ENCODE measurements at places on chromosomes 6 and 20.

DNA sequence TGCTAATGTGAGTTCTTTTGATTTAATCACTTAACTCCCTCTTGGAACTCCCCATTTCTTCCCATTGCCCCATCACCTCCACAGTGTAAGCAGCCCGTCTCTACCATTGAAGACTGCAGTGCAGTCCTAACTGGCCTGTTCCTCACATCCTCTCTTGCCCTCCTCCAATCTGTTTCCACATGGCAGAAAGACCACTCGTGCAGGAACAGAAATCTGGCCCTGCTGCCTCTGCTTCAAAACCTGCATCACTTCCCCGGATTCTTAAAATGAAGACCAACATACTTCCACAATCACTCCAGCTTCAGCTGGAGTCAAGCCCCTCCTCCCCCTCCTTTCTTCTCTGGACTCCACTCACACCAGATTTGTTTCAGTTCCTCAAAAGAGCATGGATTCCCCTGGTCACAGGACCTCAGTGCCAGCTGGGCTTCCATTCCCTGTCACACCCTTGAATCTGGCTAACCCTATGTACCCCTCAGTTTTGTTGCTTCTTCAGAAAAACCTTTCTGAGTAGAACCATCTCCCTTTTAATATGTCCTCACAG lies 802.3 kb downstream of the MAFB start:
- no peak for DNase-seq

DNA sequence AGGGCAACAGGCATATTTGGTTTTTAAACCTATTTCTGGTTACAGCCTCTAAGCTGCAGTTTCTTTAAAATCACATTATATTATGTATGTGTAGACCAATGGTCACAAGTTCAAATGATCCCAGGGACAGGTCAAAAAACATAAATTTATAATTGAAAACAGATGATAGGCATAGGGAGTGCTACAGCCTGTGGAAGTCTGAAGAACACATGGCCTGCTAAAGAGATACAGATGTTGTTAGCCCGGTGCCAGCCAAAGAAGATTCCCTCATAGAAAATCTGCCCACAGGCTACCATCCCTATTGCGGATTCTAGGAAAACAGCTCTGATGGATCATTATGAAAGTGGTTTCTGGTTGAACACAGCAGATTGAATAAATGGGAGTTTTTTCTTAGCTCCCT lies 65.3 kb downstream of the NRSN1 start:
- DNase-seq, result no peak

DNA sequence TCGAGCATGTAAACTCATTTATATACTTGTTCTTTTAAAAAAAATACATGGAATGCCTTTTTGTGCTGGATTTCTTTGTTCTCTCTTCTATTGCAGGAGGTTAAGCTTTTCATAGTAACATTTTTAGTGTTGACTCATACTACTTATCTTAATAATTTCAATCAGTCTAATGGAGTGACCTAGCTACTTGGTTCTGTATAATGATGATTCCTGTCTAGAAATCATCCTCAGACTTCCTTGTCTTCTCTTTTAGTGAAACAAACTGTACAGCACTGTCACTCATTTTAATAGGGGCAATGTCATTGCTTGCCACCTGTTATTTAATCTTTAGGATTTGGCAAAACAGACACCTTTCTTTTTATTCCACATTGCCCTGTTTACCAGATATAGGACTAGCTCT lies 62.3 kb downstream of the ADGRB3 start:
- DNase-seq, result no peak

- DNase-seq, result no peak
Measured at GRCh38 chr20:45407783-45408645, at the start of gene DBNDD2. TSS of gene DBNDD2 (plus strand) at chr20:45408289. CDS start at chr20:45408468, 179 bp downstream.

DNA sequence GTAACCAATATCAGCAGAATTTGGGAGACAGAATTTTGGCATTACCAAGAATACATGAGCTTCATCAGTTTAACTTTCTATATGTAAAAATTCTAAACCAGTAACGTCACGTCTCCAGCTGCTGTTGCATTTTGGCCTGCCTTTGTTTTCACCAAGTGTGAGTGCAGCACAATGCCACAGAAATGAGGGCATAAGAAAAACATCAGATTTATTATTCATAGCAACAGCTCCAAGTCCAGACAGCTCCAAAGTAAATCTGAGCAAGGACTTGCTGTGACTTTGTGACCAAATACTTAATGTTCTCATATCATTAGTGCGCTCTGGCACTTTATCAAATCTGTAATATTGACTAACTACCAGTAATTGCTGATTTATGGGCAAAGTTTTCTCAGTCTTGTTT lies 11.0 kb upstream of the FBXL4 start:
- no peak for DNase-seq

- DNase-seq, result no peak
Measured at GRCh38 chr6:25218346-25218745, 60.8 kb upstream of the CARMIL1 start.

GRCh38 chr6:135030056-135030473 lies 24.6 kb downstream of the HBS1L start:
- no peak for DNase-seq

GRCh38 chr6:24990236-24990845 lies 54.6 kb upstream of the RIPOR2 start:
- DNase-seq, result no peak

DNA sequence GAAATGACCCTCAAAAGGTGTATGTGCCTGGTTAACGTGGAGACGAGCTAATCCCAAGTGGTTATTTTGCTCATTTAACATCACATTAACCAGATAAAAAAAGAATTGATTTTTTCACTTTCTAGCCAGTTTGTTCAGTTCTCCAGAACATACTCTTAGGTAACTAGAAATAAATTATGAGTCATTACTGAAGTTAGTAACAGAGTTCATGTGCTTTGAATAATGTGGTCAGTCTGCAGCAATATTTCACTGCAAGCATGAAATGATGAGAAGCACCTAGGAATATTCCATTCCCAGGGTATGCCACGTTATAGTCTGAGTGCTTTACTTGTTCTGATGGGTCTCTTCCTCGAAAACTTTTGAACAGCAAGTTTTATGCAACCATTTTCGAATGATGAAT lies 138.3 kb upstream of the INSM1 start:
- no peak for DNase-seq

GRCh38 chr6:47301441-47301840 lies 8.3 kb downstream of the TNFRSF21 start:
- DNase-seq, result no peak

DNA sequence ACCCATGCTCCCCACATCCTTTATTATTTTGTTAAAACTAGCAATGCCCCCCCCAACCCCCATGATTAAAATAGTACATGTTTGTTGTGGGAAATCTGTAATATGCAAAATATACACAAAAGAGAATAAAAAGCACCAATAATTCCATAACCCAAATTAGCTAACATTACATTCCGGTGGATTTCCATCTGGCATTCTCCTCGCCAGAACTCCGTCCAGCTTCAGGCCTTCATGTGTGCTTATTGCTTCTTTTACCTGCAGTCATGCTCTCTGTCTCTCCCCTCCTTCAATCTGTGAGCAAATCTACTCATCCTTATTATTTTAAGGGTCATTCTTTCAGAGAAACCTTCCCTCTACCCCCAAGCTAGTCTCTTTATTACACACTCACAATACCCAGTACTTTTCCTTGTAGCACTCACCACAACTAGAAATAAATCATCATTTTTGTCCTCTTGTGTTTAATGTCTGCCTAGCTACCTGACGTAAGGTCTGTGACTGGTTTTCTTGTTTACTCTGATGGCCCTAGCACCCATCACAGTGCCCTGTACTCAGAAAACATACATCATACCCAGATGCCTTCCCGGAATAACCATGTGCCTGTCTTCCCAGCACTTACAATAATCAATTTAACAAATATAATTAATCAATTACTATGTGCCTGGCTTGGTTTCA lies 25.6 kb upstream of the IER3 start:
- no peak for DNase-seq

DNA sequence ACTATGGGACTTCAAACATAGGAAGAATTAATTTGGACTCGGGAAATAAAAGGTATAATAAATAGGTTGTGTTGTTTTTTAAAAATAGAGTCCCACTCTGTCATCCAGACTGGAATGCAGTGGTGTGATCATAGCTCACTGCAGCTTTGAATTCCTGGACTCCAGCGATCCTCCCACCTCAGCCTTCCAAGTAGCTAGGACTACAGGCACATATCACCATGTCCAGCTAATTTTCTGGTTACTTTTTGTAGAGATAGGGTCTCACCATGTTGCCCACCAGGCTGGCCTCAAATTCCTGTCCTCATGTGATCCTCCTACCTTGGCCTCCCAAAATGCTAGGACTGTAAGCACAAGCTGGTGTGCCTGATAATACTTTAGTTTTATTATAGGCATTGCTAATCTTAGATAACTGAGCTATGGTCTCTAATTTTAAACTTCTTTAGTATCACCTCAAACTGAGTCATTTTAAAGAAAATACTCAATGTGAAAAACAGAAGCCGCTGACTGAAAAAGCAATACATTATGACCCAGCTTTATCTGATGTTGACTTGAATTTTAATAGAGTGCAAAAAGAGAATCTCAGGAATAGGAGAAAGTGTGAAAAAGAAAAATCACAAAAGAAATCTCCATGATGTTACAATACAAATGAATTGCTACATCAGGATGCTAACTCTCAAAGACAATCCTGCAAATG lies 251.0 kb downstream of the RNGTT start:
- no peak for DNase-seq

- no peak for DNase-seq
Measured at GRCh38 chr6:28727559-28728211, 196.1 kb downstream of the TRIM27 start.

DNA sequence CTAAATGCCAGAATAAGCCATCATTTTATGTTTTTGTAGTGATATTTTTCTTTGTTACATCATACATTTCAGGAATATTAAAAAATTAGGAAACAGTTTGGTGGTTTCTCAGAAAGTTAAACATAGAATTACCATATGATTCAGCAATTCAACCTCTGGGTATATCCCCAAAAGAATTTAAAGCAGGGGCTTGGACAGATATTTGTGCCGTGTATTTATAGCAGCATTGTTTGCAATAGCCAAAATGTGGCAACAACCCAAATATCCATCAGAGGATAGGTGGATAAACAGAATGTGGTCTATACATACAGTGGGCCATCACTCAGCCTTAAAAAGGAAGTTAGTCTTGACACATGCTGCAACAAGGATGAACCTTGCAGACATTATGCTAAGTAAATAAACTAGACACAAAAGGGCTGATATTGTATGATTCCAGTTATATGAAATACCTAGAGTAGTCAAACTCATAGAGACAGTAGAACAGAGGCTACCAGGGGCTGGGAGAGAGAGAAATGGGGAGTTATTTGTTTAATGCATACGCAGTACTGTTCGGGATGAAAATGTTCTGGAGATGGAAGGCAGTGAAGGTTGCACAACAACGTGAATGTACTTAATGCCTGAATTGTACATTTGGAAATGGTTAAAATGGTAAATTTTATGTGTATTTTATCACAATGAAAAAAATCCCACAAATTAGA lies 18.9 kb upstream of the TRAF3IP2 start:
- DNase-seq, result no peak

DNA sequence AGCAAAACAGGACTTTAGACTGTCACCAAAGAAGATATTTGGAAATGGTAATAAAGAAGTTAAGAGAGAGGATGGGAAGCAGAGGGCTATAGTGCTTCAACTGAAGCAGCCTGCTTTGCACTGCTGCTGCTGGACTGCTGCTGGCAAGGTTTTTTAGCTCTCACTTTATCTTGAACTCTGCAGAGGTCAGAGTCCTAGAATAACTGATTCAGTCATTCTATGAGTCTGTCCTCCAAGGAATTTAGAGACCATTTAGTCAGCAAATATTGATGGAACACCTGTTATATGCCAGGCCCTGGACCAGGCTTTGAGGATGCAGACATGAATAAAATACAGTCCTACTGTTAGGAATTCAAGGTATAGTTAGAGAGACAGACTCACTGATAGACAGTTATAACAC lies 9.1 kb upstream of the SAYSD1 start:
- DNase-seq, result no peak

GRCh38 chr20:24778585-24779031 lies 170.5 kb upstream of the CST7 start:
- DNase-seq, result no peak

- DNase-seq, result no peak
Measured at GRCh38 chr6:121647905-121648304, 212.5 kb downstream of the GJA1 start.

GRCh38 chr6:46684771-46685170 lies 2.9 kb upstream of the TDRD6 start:
- DNase-seq, result no peak

- no peak for DNase-seq
Measured at GRCh38 chr20:4006640-4007039, 8.7 kb downstream of the RNF24 start.

- no peak for DNase-seq
Measured at GRCh38 chr6:168536196-168536595, 95.2 kb downstream of the SMOC2 start.

- DNase-seq, result no peak
Measured at GRCh38 chr20:15610787-15611186, 962.5 kb downstream of the KIF16B start.

- DNase-seq, result no peak
Measured at GRCh38 chr20:49505518-49505917, 23.1 kb upstream of the KCNB1 start.

DNA sequence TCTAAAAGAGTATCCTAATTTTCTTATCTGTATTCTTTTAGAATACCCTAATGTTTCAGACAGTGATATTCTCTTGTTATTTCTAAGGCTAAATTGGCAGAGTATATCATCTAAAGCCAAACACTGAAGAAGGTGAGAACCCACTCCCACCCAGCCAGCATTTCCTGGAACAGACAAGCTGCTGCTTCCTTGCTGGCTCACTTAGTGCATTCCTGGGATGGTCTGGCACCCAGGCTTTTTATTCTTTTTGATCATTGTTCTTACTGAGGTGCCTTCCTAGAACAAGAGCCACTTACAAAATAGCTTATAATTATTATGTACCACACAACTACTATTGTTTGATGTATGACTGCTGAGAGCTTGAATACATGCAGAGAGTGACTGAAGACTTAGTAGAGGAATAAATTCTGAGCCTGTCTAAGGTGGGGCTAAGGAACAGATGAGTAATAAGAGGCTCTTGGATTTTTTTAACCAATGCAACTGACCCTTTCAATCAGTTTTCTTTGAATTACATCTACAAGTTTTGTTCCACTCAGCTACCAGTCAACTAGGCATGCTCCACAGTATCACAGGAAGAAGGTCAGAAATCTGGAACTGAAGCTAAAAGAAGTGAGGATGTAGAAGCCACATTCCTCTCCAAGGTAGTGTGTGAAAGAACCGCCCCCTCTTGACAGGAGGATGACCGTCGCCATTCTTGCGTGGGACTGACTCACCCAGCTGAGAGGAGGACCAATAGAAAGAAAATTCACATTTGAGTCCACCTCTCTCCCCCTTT lies 30.1 kb downstream of the PRPH2 start:
- no peak for DNase-seq

DNA sequence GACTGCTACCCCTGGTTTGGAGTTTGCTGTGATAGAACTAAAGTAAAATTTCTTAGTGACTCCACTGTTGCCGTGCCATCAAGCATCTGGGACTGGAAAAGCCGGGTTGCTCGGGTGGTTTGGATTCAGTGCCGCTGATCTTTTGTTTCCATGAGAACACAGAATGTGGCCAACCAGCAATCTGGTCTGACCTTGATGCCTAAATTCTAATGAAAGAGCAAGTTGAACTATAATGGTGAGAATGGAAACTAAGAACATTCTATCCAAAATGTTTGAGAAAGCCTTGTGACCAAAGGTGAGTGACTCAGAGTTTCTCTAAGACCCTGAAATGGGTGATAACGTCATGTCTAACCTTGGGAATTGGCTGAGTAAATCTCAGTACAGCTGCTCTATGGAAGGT lies 9.9 kb upstream of the PI16 start:
- DNase-seq, result no peak

Data from stimulated activated CD8-positive, alpha-beta memory T cell treated with anti-CD3 and anti-CD28 coated beads, Interleukin-15, amount 100 ng/mL, for 4 hours (primary cell).